GM19239 (cell line): ENCODE measurements at places on chromosomes 16 and 17.

GRCh38 chr16:72569677-72570076, 397.7 kb upstream of the PMFBP1 start:
- DNase-seq, result no peak

GRCh38 chr17:4444782-4445473, 11.2 kb downstream of the SPNS3 start:
- no peak for DNase-seq

DNA sequence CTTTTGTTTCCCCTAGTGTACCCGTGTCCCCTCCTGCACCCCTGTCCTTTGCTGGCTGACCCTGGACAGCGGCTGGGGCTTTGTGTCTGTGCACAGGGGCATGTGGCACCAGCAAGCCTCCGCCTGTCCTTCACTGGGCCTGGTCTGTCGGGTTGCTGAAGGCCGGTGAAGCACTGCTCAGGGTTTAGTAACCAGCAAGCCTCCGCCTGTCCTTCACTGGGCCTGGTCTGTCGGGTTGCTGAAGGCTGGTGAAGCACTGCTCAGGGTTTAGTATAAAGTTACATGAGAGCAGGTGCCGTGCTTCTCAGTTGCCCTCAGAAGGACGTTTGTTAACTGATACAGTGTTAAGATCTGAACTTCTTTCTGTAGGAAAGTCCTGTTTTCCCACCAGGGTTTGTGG, 33.8 kb downstream of the DEF8 start:
- DNase-seq, result no peak

DNA sequence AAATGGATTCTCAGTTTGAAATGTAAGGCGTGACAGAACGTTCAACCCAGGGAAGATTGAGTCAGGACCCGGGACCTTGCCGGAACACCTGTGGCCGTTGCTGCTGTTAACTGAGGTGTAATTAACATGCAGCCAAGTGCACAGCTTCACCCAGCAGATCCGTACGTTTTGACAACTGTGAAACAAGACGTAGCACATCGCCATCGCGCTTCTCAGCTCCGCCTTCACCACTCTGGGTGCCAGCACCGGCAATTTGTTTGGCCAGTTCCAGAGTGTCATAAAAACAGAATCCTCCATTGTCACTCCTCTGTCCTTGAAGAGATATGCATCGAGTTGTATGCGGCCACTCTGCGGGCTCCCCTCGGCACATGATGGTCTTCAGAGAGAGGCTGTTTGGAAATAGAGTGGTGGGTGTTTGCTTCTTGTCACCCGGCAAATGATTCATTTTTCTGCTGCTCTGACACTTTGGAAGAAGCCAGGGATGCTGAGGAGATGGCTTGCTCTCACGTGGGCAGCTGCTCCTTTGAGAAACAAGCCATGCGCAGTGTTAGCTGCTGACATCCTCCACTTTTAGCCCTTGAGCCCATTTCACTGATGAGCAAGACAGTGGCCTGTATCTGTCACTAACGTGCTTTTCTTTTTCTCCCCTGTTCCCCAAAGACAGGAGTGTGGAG, 22.6 kb downstream of the NAA60 start:
- DNase-seq, result no peak

DNA sequence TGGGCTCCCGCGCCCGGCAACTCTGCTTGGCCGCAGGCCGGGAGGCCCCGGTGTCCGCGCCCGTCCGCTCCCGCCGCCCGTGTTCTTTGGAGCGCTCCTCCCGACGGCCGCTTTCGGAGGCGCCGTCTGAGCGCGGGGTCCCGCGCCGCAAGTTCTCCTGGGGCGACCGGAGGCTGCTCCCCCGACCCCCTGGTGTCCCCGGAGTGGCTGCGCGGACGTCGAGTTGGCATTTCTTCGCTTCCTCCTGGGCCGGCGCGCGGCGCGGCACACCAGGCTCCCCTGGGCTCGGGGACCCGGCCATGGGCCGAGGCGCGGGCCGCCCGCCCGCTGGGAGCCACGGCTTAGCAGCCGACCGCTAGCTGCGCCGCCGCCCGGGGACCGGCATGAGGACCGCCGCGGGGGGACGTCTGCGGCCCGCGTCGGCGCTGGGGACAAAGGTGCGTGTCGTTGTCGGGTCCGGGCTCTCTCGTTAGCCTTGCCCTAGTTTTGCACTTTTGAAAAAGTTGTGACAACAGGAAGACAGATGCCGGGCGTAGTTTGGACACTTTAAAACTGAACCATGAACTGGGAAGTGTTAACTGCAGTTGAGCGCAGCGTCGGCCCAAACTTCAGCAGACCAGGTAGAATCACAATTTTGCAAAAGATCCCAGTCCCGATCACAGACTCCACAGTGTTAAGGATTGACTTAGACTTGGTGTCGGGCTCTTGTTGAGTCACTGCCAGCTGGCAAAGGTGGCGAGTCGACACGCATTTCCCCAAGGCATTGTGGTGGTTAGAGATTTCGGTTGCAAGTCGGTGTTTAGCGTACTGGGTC, 700 bp downstream of the UBN1 start:
- no peak for DNase-seq
